AG08395 (cell line): ENCODE measurements at places on chromosomes 13 and 19.

- no peak for DNase-seq
Observed at GRCh38 chr13:66219506-66219905, 1010.6 kb downstream of the PCDH9 start.

DNA sequence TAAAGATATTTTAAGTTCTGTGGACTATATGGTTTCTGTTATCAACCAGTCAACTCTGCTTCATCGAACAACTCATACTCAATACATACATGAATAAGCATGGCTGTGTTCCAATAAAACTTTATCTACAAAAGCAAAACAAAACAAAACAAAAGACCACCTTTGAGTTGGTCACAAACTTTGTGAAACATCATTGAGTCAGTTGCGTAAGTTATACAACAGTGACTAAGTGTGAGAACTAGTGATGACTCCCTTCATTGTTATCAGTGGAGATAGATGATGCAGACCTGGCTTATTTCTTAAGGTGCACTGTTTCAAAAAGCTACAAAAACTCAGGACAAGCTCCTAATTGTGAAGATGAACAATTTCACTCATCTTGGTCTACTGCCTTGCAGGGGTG lies 14.5 kb upstream of the KLK4 start:
- no peak for DNase-seq

DNA sequence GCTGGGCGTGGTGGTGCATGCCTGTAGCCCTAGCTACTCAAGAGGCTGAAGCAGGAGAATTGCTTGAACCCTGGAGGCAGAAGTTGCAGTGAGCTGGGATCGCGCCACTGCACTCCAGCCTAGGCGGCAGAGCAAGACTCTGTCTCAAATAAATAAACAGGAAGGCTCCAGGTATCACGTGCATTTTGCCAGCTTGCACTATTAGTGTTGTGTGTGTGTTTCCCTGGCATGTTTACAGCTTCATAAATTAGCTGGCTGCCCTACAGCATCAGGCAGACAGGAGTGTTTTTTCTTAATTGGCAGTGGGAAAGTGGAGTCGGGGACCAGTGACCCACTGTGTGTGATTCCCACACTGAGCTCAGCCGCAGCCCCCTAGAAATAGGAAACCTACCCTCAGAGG lies 32.6 kb downstream of the SHISA2 start:
- no peak for DNase-seq

DNA sequence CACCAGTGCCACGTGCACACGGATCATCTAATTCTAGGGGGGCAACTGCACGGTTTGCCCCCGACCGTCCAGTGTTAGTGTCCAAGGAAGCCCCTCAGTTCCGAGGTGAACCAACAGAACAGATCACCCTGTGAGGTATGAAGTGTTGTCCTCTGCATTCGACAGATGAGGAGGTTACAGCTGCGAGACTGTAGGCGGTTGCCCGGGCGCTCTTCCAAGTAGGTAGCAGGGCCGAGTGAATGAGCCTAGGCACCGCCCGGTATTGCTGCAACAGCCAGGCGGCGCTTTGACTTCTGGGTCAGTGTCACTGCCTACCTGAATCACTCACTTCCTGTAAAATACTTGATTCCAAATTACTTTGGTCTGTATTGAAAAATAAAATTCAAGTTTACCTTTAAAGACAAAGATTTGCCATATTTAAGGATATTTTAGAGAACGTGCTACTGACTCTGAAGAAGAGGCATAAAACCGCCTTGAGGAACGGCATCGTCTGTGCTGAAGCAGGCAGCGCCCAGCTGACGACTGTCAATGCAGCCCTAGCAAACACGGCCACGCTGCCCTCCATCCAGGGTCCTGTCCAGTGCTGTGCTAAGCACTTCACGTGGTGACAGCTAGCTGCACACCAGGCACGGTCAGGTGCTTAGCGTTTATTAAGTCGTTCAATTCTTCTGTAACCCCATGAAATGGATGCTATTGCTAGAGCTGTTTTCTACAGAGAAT lies 19.3 kb upstream of the RASA3 start:
- no peak for DNase-seq

DNA sequence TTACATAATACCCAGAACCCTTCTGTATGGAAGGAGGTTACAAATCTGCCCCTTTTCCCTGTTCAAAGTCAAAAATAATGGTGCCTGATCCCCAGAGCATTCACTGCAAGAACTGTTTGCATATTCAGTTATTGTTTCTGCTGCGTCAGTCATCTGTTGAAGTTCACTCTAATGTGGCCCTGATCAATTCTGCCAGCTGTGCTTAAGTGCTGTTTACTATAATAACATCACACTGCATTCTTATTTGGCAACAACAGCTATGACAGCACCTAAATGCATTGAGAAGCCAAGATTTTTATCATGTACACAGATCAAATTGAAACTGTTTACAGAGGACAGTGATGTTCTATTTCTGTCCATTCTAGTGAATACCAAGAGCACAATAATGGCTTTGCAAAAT lies 115.9 kb downstream of the DACH1 start:
- DNase-seq, result no peak

GRCh38 chr13:98108341-98108740 lies 34.6 kb upstream of the FARP1 start:
- peak; percentile 44 for DNase-seq

GRCh38 chr13:23696610-23697009 lies 126.4 kb downstream of the TNFRSF19 start:
- no peak for DNase-seq

- DNase-seq, result no peak
Observed at GRCh38 chr13:31611214-31611613, 128.1 kb upstream of the RXFP2 start.

GRCh38 chr13:87498681-87499080 lies 172.5 kb upstream of the SLITRK5 start:
- DNase-seq, result no peak

DNA sequence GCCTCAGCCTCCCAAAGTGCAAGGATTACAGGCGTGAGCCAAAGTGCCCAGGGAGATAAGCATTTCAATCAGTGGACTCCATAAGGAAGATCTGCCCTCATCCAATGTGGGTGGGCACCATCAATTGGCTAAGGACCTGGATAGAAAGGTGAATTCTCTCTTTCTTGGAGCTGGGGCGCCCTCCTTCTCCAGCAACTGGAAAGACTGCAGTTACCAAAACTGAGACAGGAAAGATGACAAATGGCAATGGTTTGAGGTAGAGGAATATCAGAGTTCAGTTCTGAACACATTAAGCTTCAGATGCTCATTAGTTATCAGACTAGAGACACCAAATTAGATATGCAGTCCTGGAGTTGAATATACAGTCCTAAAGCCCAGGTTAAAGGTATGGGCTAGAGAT lies 10.5 kb upstream of the ELF1 start:
- DNase-seq, result no peak

DNA sequence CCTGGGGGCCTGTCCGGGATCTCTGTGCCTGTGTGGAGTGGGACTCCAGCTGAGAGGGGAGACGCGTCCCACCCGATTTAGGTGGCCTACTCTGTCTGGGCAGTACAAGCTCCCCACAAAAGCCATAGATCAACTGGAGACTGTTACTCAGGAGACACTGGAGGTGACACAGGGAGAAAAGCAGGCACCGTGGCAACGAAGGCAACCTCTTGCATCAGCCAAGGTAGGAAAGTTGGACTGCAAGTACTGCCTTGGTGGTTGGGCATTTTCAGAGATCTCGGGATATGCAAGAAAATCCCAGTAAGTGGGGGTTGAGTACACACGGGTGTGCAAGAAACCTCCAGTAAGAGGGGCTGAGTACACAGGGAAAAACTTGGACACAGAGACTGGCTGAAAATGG lies 1060.0 kb upstream of the MIR17HG start:
- no peak for DNase-seq
